ENCODE measurements at places on chromosomes 1 and 21. TPM values are rescaled to one million over a fixed set of nuclear protein-coding genes. Genes with fewer than 3 reads are reported as not detected.

Gene GBP1
- 26.4 TPM for total RNA-seq

Gene SLC22A15
- 1.7 TPM for total RNA-seq

Gene GUCA2A
- total RNA-seq: not detected

GRCh38 chr1:46612937-46613660 lies 3.5 kb downstream of the MOB3C start:
- no peaks in the 10 kb centered on the region for H3K36me3 ChIP-seq
- H3K27me3 ChIP-seq: no peaks in the 10 kb centered on the region
- DNase-seq: no peak
- H3K4me1 ChIP-seq: peaks cover 55% of the 10 kb centered on the region
- peak overlapping the region; percentile 97 for H3K27ac ChIP-seq

DNA sequence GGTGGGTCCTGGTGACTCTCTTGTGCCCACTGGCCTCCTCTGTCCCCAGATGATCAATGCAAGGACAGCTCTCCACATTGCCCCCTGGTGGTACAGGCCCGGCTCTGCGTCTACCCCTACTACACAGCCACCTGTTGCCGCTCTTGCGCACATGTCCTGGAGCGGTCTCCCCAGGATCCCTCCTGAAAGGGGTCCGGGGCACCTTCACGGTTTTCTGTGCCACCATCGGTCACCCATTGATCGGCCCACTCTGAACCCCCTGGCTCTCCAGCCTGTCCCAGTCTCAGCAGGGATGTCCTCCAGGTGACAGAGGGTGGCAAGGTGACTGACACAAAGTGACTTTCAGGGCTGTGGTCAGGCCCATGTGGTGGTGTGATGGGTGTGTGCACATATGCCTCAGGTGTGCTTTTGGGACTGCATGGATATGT lies 10.8 kb downstream of the ADAMTSL4 start:
- peak; percentile 85 for DNase-seq
- H3K36me3 ChIP-seq: no peaks in the 10 kb centered on the region
- peaks cover 85% of the 10 kb centered on the region for H3K4me1 ChIP-seq
- H3K4me3 ChIP-seq: peak overlapping the region; percentile 50

GRCh38 chr1:78044796-78045562 lies 787 bp upstream of the GIPC2 start:
- no peaks in the 10 kb centered on the region for H3K4me1 ChIP-seq
- H3K36me3 ChIP-seq: no peaks in the 10 kb centered on the region
- DNase-seq: no peak
- H3K27me3 ChIP-seq: no peaks in the 10 kb centered on the region

Gene CD164L2
- total RNA-seq: not detected

DNA sequence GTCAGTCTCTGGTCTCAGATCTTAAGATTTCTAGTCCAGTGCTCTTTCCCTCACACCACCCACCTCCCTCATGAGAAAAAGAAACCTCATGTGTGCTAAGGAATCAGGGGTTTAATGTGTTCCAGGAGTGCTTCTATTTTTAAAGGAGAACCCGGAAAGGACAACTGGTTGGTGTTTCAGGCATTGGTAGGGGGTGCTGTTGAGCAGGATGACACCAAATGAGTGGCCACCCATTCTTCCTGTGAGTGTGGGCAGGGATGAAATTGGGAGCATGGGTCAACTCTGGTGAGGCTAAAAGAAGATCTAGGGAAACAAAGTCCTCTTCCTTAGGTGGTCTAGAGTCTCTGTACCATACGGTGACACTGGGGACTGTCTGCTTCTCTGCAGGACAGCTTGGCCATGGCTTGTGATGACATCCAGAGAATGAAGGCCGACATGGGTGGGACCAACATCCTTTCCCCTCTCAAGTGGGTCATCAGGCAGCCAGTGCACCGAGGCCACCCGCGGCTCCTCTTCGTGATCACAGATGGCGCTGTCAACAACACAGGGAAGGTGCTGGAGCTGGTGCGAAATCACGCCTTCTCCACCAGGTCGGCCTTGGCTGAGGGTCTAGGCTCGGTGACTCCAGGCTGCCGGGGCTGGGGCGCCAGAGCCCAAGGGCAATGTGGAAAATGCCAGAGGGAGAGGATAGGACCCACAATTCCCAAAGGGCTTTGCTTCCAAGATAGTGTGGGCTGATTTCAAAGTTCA lies 39.3 kb downstream of the VWA5B1 start:
- H3K4me1 ChIP-seq: peaks cover 12% of the 10 kb centered on the region
- no peaks in the 10 kb centered on the region for H3K27me3 ChIP-seq
- H3K4me3 ChIP-seq: no peak overlapping the region
- H3K36me3 ChIP-seq: no peaks in the 10 kb centered on the region

Gene SRGAP2C
- total RNA-seq: 42.0 TPM

DNA sequence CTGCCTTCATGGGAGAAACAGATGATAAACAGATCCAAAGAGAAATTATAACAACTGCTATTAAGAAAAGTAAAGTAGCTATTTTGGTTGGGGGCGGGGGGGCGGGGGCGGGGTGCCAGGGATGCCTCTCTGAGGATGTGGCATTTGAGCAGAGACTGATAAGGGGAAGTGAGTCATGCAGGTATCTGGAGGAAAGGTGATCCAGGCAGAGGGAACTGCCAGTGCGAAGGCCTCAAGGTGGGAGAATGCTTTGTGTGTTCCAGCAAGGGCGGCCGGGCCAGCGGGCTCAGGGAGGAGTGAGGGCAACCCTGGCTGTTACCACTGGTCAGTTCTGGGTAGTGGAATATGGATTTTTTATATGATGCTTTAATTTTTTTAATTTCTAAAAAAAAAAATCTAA lies 7.0 kb upstream of the TNFRSF1B start:
- no peak overlapping the region for H3K27ac ChIP-seq
- no peak for DNase-seq
- H3K4me3 ChIP-seq: no peak overlapping the region
- no peaks in the 10 kb centered on the region for H3K36me3 ChIP-seq
- H3K27me3 ChIP-seq: no peaks in the 10 kb centered on the region

Gene SRSF4
- 65.9 TPM for total RNA-seq
